CD4-positive, alpha-beta T cell treated with Interleukin-6 at 100 ng/mL for 8 hours (primary cell): ENCODE measurements at places on chromosomes 13 and 19.

DNA sequence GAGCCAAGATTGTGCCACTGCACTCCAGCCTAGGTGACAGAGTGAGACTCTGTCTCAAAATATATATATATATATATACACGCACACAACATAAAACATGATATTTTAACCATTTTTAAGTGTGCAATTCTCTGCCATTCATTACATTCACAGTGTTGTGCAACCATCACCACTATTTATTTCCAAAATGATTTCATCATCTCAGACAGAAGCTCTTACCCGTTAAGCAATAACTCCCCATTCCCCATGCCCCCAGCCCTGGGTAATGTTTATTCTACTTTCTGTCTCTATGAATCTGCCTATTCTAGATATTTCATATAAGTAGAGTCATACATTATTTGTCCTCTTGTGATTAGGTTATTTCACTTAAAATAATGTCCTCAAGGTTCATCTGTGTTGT, 20.3 kb downstream of the WDR88 start:
- DNase-seq = no peak

DNA sequence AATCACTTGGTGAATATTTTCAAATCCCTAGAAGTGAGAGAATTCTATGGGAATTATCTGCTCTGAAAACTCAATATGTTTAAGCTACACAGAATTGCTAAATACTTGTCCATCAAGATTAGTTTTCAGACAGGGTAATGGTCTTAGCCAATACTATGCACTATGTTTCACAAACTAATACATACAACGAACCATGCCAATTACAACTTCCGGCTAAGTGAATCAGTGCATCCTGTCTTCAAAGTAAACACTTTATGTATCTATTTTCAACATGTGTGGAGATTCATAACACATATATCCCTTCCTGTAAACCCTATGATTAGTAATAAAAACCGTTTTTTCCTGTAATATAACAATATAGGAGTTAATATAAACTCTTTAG, 181.5 kb downstream of the POSTN start:
- no peak for DNase-seq

- DNase-seq = no peak
Observed at GRCh38 chr13:59672445-59672844, 491.3 kb downstream of the DIAPH3 start.

GRCh38 chr13:61774903-61775302, 359.3 kb upstream of the PCDH20 start:
- no peak for DNase-seq

DNA sequence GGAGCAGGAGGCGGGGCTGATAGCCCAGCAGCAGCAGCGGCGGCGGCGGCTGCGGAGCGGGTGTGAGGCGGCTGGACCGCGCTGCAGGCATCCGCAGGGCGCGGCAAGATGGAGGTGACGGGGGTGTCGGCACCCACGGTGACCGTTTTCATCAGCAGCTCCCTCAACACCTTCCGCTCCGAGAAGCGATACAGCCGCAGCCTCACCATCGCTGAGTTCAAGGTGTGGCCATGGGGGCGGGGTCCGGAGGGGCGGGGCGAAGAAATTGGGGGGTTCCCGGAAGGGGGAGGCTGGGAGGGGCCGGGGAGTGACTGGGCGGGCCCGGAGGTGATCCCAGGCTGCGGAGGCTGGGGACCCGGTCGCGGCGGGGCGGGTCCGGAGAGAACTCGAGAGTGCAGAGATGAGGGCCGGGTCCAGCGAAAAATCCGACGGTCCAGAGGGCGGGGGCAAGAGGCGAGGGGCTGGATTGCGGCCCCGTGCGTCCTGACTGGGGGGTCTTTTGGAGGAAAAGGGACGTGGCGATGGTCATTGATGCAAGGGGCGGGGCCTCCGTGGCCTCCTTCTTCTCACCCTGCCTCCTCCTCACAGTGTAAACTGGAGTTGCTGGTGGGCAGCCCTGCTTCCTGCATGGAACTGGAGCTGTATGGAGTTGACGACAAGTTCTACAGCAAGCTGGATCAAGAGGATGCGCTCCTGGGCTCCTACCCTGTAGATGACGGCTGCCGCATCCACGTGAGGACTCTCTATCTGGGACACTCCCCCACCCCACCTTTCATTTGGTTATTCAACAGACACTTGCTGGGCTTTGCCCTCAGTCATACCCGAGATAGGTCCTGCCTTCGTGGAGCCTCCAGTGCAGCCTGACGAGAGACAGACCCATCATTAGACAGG, at the start of gene TBCB:
TSS of gene TBCB (plus strand) at position 16 of the 891 bp plus-strand sequence. CDS start at position 109, 93 bp downstream.
- DNase-seq = peak; percentile 90

GRCh38 chr19:41930926-41931592, 2.8 kb upstream of the ERFL start:
- no peak for DNase-seq

GRCh38 chr13:112469071-112469745, 93.1 kb downstream of the SPACA7 start:
- DNase-seq = no peak

DNA sequence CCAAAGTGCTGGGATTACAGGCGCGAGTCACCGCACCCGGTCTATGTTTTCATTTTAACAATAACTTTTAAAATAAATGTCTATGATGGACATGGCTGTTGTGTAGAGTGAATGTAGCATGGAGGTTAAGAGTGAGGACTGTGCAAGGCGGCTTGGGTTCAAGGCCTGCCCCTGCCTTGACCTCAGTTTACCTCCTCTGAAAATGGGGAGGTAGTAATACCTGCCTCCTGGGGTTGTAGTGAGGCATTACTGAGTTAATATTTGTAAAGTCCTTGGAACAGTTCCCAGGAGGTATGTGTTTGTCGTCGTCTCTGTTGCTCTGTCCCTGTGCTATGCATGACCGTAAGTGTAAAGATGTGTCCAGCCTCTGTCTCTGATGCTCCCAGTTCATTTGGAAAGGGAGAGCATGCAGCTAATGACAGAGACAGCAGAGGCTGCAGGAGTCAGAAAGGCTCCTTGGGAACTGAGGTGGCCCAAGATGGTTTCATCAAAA, 9.4 kb downstream of the GARRE1 start:
- DNase-seq = no peak

DNA sequence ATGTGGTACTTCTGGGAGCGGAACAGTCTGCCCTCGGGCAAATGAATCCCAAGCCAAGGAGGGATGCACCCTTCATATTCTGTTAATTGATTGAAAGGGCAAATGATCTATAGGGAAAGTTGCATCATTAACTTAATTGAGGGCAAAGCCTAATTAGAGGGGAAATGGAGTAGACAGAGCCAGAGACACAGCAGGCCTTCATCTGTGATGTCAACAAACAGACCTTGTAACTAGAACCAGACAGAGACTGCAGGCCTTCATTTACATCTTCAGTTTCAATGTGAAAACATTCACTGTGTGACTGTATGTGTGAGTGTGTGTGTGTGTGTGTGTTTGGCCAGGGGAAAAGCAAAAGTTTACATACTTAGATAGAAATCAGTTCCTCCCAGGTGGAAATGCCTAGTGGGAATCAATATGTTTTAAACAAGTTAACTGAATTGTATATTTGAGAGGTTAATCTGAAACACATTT, 126.4 kb downstream of the SPRY2 start:
- DNase-seq = no peak

DNA sequence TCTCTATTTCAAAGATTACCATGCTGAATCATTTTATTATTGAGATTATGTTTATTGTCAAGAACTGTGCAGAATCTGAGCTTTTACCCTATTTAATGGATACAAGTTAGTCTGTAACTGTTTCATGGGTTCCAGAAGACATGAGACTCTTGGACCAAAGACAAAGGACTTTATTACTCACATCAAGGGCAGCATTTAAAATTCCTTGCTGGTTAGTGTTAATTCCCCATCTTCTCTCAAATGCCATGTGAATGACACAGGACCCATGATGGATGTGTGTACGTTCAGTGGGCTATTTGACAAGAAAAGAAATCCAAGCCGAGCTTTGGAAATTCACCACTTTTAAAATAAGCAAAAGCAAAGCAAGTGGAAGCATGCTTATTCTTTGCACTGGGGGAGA, 139.9 kb downstream of the PCDH20 start:
- DNase-seq = no peak

DNA sequence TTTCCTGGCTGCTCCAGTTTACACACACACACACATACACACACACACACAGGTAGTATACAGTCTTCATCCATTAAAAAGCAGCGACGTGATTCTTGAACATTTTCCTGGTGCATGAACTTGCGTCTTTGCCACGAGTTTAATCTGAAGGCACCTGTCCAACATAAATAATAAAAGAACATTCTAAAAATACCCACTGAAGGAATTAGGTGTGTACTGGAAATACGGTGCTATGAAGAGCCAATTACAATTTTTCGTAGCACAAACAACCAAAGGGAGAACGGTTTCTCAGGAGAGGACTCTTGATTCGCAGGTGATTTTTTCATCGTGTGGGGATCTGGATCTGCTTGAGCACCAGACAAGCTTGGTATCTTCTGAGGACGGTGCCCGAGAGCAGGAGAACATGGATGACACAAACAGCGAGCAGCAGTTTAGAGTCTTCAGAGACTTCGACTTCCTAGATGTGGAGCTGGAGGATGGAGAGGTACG, 61.2 kb downstream of the ZAR1L start:
- no peak for DNase-seq

GRCh38 chr13:44373601-44374347, at the start of gene SERP2:
SERP2 (plus strand) TSS chr13:44373824; CDS start chr13:44374026, 202 bp downstream.
- DNase-seq = no peak

DNA sequence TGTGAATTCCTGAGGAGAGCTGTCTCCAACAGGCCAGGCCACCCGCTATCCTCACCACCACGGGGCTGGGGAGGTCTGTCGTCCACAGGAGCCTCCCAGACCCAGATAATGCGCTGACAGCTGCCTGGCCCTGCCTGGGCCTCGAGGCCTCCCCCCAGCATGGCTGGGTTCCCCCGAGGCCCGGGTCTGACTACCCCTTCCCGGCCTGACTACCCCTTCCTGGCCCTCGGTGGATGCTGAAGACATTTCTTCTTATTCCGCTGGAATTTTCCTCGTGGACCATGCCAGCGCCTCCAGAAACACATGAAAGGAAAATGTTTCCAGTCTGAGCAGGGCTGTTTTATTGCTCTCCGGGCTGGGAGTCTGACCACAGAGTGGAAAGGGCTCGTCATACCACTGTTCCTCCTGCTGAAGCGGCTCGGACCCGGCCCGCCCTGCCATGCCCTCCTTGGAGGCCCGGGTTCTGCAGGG, 16.8 kb upstream of the COMP start:
- no peak for DNase-seq

GRCh38 chr13:21069561-21070004, 8.2 kb upstream of the LATS2 start:
- DNase-seq = no peak

- no peak for DNase-seq
Observed at GRCh38 chr13:50513300-50513877, 330.1 kb downstream of the DLEU7 start.

DNA sequence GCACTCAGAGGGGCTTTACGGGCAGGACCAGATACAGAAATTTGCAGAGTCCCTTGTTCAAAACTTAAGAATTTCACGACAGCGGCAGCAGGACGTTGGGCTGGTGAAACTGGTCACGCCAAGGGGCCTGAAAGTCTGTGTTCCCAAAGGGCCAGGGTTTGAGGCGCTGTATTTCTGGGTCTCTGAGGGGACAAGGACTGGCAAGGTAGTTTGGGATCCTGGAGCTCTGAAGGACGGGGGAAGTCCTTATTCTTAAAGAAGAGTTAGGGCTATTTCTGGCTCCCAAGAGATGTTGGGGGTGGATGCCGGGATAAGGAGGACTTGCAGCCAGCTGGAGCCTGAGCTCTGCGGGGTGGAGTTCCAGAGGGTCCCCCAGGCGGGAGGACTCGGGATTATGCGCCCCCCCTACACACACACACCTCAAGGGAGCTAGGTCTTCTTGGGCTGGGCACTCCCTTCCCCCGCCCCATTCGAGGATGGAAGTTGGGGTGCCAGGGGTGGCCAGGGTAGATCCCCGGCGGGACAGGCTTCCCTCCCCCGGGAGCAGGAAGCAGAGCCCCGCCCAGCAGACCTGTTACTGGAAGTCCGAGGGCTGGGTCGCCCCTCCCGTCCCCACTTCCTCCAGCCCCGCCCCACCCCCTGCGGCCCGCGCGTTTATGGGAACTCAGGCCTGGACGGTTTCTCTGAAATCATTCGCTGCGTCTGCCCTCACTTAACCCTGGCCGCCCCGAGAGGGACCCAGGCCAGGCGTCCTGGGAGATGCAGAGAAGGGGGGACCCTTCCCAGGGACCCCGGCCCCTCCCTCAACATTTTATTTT, 5.6 kb downstream of the BCL3 start:
- peak; percentile 80 for DNase-seq

GRCh38 chr13:78520425-78520824, 82.9 kb downstream of the POU4F1 start:
- no peak for DNase-seq

- DNase-seq = no peak
Observed at GRCh38 chr19:4023600-4024398, 16.3 kb downstream of the PIAS4 start.

DNA sequence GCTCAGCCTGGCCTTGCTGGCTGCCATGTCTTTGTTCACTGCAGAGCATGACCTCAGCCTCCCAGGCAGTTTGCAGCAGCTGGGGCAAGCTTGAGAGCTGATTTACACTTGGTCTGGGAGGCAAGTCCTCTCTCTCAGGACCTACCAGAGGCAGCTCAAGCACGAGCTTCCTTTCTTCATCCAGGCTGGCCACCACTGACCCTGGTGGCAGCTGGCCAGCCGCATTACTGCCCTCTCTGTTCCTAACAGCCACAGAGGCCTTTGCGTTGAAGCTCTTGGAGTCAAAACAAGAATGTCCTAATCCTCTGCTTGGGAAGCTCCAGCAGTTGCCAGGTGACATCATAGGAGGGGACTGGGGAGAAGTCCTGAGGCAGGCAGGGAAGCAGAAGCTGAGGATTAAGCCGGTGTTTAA, 85.7 kb downstream of the NUFIP1 start:
- DNase-seq = no peak

GRCh38 chr19:17794731-17795494, at the start of gene B3GNT3:
B3GNT3 (plus strand) TSS chr19:17795138; CDS start chr19:17807808, 12,670 bp downstream.
- DNase-seq = peak; percentile 36

GRCh38 chr19:43503501-43504425, 783 bp downstream of the PHLDB3 start:
- DNase-seq = peak; percentile 98

DNA sequence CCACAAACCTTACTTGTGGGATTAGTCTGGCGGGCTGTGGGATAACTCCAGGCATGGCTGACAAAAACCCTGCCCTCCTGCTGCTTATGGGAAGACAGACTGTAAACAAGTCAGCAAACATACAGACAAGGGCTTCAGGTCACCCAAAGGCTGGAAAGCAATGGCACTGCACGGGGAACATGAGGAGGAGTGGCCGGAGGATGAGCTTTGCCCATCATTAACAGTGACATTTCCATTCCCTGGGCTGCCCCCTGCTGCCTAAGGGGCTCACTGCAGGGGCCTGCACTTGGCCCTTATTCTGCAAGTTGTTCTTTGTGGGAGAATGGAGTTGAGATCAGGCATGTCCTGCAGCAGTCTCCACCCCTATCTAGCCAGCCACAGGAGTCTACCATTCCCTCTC, 91.3 kb downstream of the UQCRFS1 start:
- DNase-seq = no peak

GRCh38 chr13:102658660-102659059, 36.2 kb downstream of the METTL21C start:
- DNase-seq = no peak
